ENCODE measurements at places on chromosomes 4 and X.

GRCh38 chr4:185638093-185638492, 102.8 kb upstream of the PDLIM3 start:
- DNase-seq = no peak

DNA sequence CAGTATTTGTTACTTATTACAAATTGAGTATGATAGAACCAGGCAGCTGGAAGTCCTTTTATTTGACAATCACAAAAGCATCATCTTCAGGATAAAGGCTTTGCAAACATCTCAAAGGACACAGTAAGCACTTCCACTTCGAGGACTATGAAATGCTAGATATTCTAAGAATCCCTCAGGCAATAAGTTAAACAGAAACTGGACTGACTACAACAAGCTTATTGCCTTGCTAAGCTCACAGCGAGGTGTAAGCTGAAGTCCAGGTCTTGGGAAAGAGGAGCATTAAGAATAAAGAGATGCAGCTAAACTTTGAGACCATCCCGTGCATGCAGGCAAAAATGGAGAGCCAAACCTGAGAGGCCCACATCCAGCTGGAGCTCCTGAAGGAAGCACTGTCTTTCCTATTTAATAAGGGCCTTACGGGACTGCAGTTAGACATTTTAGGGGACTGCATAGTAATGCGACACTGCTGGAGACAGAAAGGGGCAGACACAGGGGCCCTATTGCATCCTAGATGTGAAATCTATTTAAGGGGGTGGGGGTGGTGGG, 38.7 kb downstream of the DCHS2 start:
- no peak for DNase-seq

GRCh38 chr4:41679991-41680390, 68.5 kb downstream of the PHOX2B start:
- no peak for DNase-seq

GRCh38 chrX:31555506-31555905, 483.7 kb upstream of the FTHL17 start:
- no peak for DNase-seq

DNA sequence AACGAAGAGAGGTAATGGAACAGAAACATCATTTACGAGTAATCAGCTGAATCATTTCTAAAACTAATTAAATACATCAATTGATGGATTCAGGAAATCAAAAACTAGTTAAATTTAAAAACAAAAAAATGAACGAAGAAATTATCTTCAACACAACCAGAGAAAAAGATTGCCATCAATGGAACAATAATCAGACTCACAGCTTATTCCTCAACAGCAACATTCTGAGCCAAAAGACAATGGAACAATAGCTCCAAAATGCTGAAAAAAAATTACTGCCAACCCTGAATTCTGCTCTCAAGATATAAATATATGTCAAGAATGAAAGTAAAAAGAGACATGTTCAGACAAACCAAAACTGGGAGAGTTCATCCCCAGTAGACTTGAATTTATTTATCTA, 65.5 kb upstream of the KLF3 start:
- no peak for DNase-seq

- DNase-seq = no peak
Measured at GRCh38 chrX:136259543-136259942, 8.3 kb upstream of the MAP7D3 start.

GRCh38 chr4:146975527-146975926, 29.9 kb upstream of the TTC29 start:
- no peak for DNase-seq

Measured in nephron progenitor cell (in vitro differentiated cells).